ENCODE measurements at places on chromosomes 2 and 18. TPM values are rescaled to one million over a fixed set of nuclear protein-coding genes. Genes with fewer than 3 reads are reported as not detected.

APOB gene
- total RNA-seq, result under 0.01 TPM

DES gene
- total RNA-seq, result not detected

GALNT14 gene
- 12.9 TPM for total RNA-seq

OSR1 gene
- under 0.01 TPM for total RNA-seq

TEX51 gene
- not detected for total RNA-seq

CHRND gene
- not detected for total RNA-seq

GPR39 gene
- total RNA-seq, result under 0.01 TPM

ZDBF2 gene
- total RNA-seq, result 0.81 TPM

SFT2D3 gene
- total RNA-seq, result 10.8 TPM

SMYD1 gene
- total RNA-seq, result not detected

ALPG gene
- under 0.01 TPM for total RNA-seq

MAP3K19 gene
- under 0.01 TPM for total RNA-seq

IGFBP2 gene
- 8.3 TPM for total RNA-seq

SLC16A14 gene
- total RNA-seq, result 3.8 TPM

CYP27C1 gene
- total RNA-seq, result not detected

AGXT gene
- not detected for total RNA-seq

DBI gene
- 23.2 TPM for total RNA-seq

FIGLA gene
- total RNA-seq, result not detected

G6PC2 gene
- total RNA-seq, result under 0.01 TPM

IL36A gene
- under 0.01 TPM for total RNA-seq

YPEL5 gene
- total RNA-seq, result 89.4 TPM

PCARE gene
- total RNA-seq, result under 0.01 TPM

CYS1 gene
- not detected for total RNA-seq

MRPL19 gene
- 10.2 TPM for total RNA-seq

CDH7 gene
- total RNA-seq, result 1.3 TPM

DSC2 gene
- total RNA-seq, result 0.27 TPM

Data from hematopoietic multipotent progenitor cell (in vitro differentiated cells).